Activated effector memory CD4-positive, alpha-beta T cell treated with anti-CD3 and anti-CD28 coated beads, Interleukin-2, amount 50 U/mL, for 16 hours (primary cell): ENCODE measurements at places on chromosomes 6 and 20.

GRCh38 chr6:71533939-71534379 is 245.3 kb downstream of the OGFRL1 start:
- no peak for DNase-seq

DNA sequence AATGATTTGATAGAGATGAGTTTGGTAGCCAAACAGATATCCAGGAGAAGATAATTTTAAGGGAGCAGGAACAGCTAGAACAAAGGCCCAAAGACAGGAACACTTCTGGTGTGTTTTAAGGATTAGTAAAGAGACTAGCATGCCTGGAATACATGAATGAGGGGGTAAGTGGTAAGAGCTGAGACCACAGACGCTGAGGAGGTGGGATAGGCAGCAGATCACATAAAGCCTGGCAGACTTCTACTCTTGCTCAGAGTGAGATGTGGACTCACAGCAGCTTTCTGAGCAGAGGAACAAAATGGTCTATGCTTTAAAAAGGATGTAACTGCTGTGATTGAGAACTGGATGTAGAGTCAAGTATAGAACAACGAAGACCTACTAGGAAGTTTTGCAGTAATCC is 100.1 kb downstream of the EPHA7 start:
- DNase-seq: no peak

- DNase-seq: peak; percentile 69
Observed at GRCh38 chr6:3751077-3751729, at the start of gene PXDC1. Gene PXDC1 (minus strand): TSS chr6:3751713. CDS start chr6:3751531, 182 bp downstream.

- DNase-seq: no peak
Observed at GRCh38 chr6:137271245-137272183, 52.3 kb upstream of the IFNGR1 start.

- DNase-seq: no peak
Observed at GRCh38 chr20:48460681-48461080, 367.1 kb downstream of the PREX1 start.

DNA sequence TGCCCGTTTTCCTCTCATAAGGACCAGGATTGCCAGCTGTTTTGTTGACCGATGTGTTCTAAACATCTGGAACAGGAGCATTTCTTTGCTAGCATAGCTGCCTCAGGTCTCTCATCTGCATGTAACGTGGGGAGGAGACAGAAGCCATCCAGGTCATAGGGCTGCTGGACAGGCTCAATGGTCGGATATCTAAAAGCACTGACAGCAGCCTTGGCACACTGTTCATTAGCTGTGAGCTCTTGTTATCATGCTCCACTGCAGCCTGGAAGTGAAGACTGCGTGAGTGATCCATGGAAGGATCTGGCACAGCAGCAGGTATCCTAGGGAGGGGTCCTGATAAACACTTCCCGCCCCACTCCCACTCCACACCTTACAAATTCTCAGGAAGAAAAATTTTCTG is 175.3 kb downstream of the LRFN2 start:
- no peak for DNase-seq

DNA sequence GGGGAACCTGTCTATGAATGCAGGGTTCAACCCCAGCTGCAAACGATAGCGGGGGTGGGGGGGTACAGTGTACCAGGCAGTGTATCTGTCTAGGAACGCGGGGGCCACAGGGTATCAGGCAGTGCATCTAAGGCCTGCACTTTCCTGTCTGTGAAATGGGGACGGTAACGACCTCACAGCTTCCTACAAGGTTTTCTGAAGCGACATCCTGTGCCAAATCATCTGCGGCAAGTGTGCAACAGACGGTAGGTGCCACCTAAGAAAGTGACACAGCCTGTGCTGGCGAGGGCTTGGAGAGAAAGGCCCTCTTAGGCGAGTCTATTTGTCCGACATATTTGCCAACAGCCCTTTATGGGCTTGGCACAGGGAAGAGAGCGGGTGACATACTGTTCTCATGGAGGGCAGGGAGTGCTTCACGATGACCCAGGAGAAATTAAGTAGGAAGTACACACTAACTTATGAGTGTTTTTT is 3.8 kb downstream of the DIDO1 start:
- DNase-seq: peak; percentile 84

- no peak for DNase-seq
Observed at GRCh38 chr6:69379518-69379917, 417.3 kb downstream of the LMBRD1 start.

DNA sequence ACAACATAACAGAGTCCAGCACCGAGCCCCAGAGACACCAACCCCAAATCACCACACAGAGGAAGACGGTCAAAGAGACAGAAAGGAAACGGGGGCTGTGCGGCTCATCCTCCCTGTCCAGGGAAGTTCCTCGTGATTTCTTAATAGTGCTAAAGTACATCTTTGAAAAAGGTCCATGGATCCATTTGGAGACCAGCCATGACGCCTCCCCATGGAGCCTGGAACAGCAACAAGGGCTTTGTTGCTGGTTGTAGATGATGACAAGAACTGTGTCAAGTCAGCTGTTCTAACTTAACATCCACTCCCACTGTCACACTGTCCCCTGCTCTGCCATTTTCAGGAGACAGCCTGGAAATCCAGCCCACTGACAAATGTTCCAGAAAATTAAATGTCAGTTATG is 99.7 kb downstream of the ATP9A start:
- DNase-seq: no peak

GRCh38 chr20:64055893-64056638 is 6.6 kb upstream of the SOX18 start:
- DNase-seq: no peak

- no peak for DNase-seq
Observed at GRCh38 chr6:42292004-42292740, 74.5 kb upstream of the MRPS10 start.

GRCh38 chr6:82363428-82364086 is at the start of gene TPBG:
Gene TPBG (plus strand): TSS chr6:82363817. CDS start chr6:82364962, 1,145 bp downstream.
- peak; percentile 70 for DNase-seq

DNA sequence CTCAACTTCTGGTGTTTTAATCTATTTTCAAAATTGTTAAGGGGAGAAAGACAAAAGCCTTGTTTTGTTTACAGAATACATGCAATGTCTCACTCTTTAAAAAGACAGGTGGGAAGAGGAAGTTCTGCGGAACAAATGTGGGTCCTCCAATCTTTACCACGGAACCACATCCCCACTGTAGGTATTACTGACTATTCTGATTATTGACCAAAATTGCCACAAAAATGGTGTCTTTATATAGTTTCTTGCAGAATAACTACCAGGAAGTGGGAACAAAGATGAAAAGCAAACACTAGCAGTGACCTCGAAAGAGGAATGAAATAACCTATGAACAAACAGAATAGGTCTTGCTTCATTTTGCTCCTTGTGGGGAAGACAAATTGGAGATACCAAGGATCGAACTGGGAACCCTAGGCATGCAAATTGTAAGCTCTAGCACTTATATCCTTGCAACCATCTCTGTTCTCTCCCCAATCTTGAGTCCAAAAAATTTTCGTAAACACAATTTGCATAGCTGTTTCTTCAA is 106.7 kb downstream of the GPX5 start:
- DNase-seq: no peak
